ENCODE measurements at places on chromosomes 4 and X.

- no peak for DNase-seq
Measured at GRCh38 chr4:1060621-1061020, 49.2 kb downstream of the FGFRL1 start.

DNA sequence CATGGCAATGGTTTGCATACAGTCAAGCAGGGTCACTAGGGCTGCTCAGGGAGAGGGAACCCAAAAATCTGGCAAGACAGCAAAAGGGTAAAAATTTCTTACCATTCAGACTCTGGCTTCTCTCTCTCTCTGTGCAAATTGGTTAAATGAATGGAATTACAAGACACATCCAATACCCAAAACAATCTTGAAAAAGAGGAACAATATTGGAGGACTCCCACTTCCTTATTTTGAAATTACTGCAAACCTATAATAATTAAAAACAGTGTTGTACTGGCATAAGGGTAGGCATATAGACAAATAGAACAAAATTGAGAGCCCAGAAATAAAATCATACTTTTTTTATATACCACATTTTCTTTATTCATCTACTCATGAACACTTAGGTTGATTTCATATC lies 24.1 kb downstream of the ETDA start:
- DNase-seq, result no peak

DNA sequence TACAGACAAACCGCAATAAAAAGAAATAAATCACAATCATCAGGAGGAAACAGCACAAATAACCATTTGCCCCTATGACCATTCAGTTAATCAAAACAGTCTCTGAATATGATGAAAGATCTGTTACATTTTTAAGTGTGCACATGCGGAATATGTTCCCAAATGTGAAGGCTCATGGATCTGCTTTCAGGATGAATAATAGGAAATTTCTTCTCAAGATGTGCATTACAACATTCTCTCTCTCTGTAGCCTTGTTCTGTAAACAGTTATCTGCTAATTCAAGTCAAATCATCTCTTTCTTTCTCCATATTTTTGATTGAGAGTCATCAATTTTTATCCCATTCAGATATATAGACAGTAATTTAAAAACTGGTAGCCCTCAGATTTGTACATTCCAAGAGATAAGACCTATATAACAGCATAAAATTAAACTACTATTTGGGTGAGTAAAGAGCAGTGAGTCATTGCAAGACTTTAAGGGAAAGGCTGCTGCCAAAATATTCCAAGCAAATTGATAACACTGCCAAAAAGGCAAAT lies 433.9 kb upstream of the ATOH1 start:
- no peak for DNase-seq

- no peak for DNase-seq
Measured at GRCh38 chr4:91325495-91325894, 978.3 kb upstream of the GRID2 start.

DNA sequence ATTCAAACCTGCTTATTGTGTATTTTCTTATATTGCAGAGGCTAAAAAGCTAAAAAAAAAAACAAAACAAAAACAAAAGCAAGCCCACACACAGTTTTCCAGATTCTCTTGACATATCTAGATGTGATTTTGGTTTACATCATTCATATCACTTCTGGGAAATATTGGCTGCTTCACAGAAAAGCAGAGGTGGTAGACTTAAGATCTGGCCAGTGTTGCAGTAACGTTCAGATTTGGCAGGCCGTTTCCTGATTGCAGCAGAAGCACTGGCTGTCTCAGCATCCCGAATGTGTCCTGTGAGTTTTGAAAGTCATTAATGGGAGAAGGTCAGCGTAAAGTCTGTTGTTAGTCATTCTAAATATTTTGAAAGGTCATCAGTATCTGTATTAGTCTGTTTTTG lies 2062.0 kb downstream of the ARAP2 start:
- DNase-seq, result no peak

- DNase-seq, result no peak
Measured at GRCh38 chr4:80182237-80182866, 15.0 kb upstream of the PRDM8 start.

DNA sequence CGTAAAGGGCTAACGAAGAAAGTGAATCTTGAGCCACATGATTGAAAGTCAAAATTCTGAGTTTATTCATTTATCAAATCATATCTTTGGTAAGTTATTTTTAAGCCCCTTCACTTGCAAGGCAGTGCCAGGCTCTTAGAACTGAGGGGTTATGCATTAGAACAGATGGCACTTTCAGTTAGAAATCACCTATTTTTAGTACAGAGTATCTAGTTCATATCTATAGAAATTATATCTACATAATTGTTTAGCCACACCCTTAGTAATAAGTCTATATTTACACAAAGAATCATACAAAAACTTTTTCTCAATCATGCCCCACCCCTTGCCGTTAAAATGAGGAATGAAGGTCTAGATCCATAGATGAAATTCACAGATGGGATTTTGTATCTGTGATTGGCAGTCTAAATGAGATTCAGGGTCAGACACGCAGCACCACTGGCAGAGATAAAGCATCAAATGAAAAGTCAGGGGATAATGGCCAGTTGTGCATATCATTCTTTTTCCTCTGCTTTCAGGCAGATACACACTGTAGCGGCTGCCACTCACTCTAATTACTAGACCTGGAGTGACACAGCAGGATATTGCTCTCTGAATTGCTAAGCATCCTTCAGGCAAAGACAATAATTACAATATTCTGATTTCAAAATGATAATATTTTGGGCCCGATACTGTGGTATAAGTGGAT lies 440.5 kb downstream of the MAPK10 start:
- DNase-seq, result no peak

DNA sequence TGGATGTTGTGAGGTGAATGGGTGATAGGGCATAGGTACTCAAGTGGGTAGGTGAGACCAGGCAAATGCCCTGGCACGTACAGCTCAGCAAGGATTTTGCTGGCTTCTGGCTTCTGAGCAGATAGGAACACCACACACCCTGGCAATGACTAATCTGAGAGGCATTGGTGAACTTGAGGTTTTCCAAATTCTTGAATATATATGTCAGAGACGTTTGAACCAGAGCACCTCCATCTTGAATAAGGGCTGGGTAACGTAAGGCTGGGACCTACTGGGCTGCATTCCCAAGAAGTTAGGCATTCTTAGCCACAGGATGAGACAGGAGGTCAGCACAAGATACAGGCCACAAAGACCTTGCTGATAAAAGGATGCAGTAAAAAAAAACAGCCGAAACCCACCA lies 204.5 kb downstream of the NLGN4X start:
- DNase-seq, result no peak

DNA sequence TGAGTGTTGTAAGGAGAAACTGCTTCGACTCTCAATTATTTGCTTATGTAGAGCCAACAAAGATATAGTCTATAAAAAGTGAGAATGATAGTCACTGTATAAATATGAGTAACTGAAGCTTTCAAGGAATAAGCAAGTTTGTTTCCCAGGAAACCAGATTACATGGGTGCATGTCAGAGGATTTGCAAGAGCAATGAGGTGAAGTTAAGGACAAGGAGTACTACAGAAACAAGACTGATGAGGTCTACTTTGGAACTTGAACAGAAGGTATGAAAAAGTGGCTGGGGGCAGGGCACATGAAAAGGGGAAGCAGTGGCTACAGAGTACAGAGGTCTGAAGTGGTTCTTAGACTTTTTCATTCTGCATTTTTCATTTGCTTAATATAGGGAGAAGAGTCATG lies 321.0 kb upstream of the CXXC4 start:
- DNase-seq, result no peak

DNA sequence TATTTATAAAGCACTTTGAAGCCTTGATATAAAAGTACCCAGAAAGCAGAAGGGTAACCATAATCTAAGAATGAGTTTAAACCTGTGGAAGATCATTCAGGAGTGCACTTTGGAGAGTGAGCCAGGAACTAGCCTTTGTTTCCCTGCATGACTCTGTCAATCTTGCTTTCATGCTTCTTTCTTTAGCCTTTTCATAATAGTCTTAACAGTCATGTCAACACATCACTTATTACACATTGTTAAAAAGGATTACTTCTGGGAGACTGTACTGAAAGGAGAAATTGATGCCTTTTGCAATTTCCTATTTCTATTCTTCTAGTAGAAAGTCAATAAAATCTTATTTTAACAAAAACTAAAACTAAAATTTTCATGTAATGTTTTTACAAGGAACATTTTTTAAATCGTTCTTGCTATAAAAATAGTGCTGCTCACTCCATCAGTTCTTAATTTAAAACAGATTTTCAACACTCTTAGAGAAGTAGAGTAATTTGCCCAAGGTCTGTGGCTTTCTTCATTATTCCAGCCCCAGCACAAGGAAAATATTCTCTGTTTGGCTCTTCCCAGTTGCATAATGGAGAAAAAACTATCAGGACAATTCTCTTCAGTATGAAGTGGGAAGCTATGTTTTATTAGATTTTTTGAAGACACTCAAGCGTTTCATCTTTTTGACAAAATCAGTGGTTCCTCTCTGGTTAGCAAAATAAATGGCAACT lies 35.4 kb upstream of the SPP1 start:
- DNase-seq, result no peak

GRCh38 chr4:125750399-125750798 lies 435.6 kb downstream of the FAT4 start:
- DNase-seq, result no peak

DNA sequence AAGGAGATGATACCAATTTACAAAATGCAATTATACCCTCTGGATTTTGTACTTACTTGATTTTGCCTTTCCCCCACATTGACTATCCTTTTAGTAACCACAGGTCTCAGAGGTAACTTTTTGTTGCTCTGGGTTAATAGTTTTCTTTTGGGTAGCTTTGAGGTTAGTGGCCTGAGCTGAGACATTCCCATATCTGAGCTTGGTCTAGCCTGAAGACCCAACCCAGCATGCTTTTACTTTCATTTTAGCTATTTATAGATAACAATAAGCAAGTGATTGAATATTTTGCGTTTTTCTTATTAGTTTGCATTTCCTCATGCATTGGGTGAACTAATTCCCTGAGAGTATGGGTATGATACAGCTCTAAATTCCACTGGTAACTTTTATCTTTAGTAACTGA lies 11.8 kb downstream of the HTN1 start:
- no peak for DNase-seq

GRCh38 chrX:25181775-25182174 lies 166.0 kb upstream of the ARX start:
- no peak for DNase-seq

DNA sequence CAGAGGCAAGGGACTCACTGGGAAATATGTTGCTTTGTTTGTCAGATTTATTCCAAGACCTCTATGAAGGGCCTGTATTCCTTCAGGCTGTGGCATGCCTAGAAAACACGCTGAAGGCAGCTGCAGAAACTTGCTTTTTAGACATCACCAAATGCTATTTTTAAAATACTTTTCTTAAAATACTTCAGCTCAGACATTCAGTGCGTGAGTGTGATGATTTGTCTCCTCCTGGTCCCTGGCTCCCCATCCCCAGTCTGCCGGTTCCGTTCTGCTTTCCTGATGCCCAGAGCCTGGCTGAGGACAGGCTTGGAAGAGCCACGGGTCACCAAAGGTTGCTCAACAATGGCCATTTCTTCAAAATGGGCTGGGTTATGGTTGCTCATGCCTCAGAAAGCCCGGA lies 55.0 kb downstream of the PSAPL1 start:
- DNase-seq, result no peak

- DNase-seq, result no peak
Measured at GRCh38 chr4:15007201-15007600, 4.9 kb downstream of the CPEB2 start.

DNA sequence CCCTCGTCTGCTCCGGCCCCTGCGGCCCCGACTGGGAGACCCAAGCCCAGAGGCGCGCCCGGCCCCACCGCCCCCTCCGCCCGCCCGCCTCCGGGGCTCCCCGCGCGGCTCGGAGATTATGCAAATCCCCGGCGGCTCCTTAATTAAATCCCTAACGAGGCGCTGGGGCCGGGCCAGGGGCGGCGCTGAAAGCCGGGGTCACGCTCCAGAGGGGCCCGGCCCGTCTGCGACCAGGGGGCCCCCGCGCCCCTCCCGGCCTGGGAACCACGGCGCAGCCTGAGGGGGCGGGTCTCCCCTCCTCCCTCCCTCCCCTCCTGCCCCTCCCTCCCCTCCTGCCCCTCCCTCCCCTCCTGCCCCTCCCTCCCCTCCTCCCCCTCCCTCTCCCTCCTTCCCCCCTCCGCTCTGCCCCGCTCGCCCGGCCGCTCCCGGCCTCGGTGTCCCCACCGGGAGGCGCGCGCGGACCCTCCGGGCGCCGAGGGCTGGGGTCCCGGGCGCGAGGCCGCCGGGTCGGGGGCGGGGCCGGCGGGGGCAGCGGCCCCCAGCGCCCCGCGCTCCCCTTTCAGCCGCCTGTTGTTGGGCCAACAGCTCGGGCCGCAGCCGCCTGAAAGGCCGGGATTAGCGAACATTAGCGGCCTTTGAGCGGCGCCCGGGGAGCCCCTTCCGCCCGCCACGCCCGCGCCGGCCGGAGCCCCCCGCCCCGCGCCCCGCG lies 25.9 kb upstream of the FGFR3 start:
- no peak for DNase-seq

DNA sequence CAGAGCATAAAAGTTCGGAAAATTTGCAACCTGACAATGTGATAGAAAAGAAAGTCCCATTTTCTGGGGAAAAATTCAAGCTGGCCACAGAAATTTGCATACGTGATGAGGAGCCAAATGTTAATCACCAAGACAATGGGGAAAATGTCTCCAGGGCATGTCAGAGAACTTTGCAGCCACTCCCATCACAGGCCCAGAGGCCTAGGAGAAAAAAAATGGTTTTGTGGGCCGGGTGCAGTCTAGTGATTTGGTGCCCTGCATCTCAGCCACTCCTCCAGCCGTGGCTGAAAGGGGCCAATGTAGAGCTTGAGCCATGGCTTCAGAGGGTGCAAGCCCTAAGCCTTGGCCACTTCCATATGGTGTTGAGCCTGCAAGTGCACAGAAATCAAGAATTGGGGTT lies 71.2 kb downstream of the CHRNA9 start:
- DNase-seq, result no peak

- no peak for DNase-seq
Measured at GRCh38 chr4:138450546-138451275, 208.6 kb upstream of the SLC7A11 start.

- no peak for DNase-seq
Measured at GRCh38 chr4:113837397-113837796, 75.9 kb upstream of the CAMK2D start.

DNA sequence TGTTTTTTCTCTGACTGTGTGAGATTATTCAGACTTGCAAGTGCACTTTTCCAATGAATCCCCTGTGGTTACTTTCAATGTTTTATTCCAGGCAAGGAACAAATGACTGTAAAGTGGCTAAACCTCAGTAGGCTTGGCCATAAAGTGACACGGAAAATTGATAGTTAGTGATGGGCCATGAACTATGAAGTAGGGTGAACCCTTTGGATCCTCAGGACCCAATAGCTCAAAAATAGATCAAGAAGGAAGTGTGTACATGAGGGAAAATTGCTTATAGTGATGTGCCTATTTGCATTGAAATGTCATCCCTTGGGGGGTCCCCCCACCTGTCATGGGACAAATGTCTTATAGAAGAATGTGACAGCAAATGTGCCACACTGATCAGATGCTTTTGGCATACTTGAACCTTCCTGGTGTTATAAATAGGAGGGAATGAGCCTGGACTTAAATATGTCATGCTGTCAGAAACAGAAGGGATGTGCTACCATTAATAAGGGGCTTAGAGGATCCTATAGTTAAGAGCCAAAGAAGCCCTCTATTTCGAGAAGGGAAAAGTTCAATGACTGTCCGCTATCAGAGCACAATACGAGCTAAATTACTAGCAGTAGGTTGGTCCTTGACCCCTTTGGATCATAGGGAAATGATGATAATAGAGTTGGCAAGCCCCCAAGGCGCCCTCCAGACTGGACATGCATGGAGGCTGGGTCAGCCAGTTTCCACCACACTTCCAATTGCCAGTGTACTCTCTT lies 30.3 kb downstream of the SLC16A2 start:
- DNase-seq, result no peak

GRCh38 chr4:788636-789297 lies 37.2 kb downstream of the CPLX1 start:
- DNase-seq, result no peak
